ENCODE measurements at places on chromosomes 12 and 14. TPM values are rescaled to one million over a fixed set of nuclear protein-coding genes. Genes with fewer than 3 reads are reported as not detected.

Gene GLIPR1L2
- not detected for total RNA-seq

Gene SMCO2
- total RNA-seq: not detected

- DNase-seq: no peak
Measured at GRCh38 chr12:30278401-30278800, 417.3 kb downstream of the IPO8 start.

- no peak for DNase-seq
Measured at GRCh38 chr12:39375206-39375808, 67.6 kb downstream of the KIF21A start.

- no peak for DNase-seq
Measured at GRCh38 chr14:64755781-64756221, 51.6 kb downstream of the PLEKHG3 start.
